Naive thymus-derived CD4-positive, alpha-beta T cell (primary cell): ENCODE measurements at places on chromosomes 5 and 9. TPM values are rescaled to one million over a fixed set of nuclear protein-coding genes. Genes with fewer than 3 reads are reported as not detected.

GRCh38 chr9:27520986-27521385, 3.1 kb upstream of the IFNK start:
- H3K27ac ChIP-seq: no peak overlapping the region
- H3K36me3 ChIP-seq: no peaks in the 10 kb centered on the region
- no peak for DNase-seq
- no peak overlapping the region for H3K4me3 ChIP-seq
- H3K27me3 ChIP-seq: no peaks in the 10 kb centered on the region

DNA sequence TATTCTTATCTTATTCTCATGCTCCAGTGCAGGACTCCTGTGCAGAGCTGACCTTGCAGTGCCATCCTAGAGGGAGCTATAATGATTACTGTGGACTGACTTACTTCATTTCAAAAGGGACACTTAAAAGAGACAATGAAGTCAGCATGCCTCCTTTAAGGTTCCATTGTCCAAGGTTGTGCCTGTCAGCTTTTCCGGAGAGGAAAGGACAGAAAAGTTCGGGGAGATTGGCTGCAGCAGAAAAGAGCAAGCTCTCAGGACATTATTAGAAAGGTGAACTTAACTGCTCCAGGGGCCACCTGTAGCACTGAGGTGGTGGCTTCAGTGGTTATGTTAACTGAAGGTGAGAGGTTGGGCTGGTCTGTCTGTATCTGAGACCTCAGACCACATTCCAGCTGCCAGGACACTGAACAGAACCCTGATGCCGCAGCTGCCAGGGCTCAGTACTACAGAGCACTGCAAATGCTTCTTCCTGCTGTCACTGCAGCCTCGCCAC, 112.9 kb downstream of the ST8SIA4 start:
- DNase-seq: no peak
- H3K4me1 ChIP-seq: no peaks in the 10 kb centered on the region
- no peak overlapping the region for H3K4me3 ChIP-seq
- H3K36me3 ChIP-seq: no peaks in the 10 kb centered on the region
- no peaks in the 10 kb centered on the region for H3K27me3 ChIP-seq

GRCh38 chr5:116442931-116443551, 131.6 kb downstream of the SEMA6A start:
- DNase-seq: no peak
- H3K27me3 ChIP-seq: no peaks in the 10 kb centered on the region
- no peak overlapping the region for H3K27ac ChIP-seq
- no peak overlapping the region for H3K4me3 ChIP-seq
- no peaks in the 10 kb centered on the region for H3K4me1 ChIP-seq

- H3K4me1 ChIP-seq: no peaks in the 10 kb centered on the region
- no peaks in the 10 kb centered on the region for H3K27me3 ChIP-seq
- no peak for DNase-seq
- no peak overlapping the region for H3K27ac ChIP-seq
Measured at GRCh38 chr5:10059556-10059955, 190.1 kb downstream of the ATPSCKMT start.

DNA sequence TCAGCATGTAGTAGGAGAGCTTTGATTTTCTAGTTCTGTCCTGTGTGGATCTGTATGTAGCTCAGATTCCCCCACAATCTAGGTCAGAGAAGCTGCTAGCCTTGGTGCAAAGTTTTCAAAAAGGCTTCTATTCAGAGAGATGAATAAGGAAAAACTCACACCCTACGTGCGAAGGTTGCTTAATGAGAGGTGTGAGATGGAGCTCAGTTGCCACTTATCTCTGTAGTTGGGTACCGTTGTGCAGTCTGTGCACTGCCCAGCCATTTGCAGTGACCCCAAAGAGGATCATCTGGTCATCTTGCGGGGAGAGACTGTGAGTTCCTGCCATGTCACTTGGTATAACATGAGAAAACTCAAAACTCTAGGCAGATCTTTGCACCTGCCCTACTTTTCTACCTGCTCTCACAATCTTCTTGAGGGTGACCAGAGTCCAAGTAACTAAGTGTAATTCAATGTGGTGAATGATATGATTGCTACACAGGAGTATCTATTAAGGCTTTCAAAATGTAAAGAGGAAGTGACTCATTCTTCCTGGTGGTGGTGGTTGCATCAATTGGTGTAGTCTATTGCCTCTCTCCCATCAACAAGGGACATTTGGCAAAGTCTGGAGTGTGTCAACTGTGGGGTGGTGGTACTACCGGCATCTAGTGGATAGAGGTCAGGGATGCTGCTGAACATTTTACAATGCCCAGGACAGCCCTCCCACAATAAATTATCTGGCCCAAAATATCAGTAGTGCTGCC, 65.2 kb downstream of the TMC1 start:
- H3K4me1 ChIP-seq: no peaks in the 10 kb centered on the region
- no peaks in the 10 kb centered on the region for H3K27me3 ChIP-seq
- no peak for DNase-seq
- H3K27ac ChIP-seq: no peak overlapping the region

DNA sequence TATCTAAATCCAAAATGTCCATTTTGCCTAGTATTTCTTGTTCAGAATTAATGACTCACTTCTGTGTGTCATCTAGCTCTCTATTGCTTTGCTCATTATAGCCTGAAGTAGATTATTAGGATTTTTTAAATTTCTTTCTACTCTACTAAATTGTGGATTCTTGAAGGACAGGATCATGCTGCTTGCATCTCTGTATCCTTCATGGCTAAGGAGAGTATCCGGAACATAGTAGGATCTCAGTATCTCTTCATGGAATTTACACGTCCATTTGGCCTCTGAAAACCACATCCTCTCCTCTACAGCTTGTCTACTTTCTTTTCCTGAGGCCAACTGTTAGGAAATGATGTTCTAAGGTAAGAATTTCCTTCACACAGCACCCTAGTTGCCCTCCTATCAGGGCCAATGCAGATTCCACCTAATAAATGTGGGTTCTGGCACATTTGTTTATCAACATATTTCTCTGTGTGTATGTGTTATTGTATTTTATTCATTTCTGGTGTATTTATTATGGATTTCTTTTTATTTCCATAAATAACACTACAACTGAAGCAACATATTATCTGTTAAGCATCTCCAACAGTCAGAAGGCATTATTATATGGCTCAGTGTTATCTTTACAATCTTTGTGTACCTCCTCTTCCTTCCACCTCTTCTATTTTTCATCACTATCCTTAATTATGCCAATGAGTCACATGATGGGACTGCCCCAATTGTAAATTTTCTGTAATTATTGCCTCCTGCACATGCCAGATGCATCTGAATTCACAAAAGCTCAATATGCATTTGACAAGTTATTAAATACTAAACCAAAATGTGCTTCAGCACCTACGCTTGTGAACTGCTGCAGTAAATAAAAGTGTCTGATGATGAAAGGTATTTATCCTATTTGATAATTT, 557.8 kb upstream of the TLE4 start:
- no peak overlapping the region for H3K27ac ChIP-seq
- H3K27me3 ChIP-seq: no peaks in the 10 kb centered on the region
- no peaks in the 10 kb centered on the region for H3K36me3 ChIP-seq
- DNase-seq: no peak
- H3K4me3 ChIP-seq: no peak overlapping the region
- H3K4me1 ChIP-seq: no peaks in the 10 kb centered on the region

GRCh38 chr5:145176041-145176440, 659.1 kb downstream of the PRELID2 start:
- no peak overlapping the region for H3K4me3 ChIP-seq
- no peaks in the 10 kb centered on the region for H3K27me3 ChIP-seq
- H3K27ac ChIP-seq: no peak overlapping the region
- no peaks in the 10 kb centered on the region for H3K4me1 ChIP-seq
- no peaks in the 10 kb centered on the region for H3K36me3 ChIP-seq

GRCh38 chr5:135428586-135428985, 18.6 kb downstream of the DCANP1 start:
- H3K27me3 ChIP-seq: no peaks in the 10 kb centered on the region
- H3K27ac ChIP-seq: no peak overlapping the region
- no peaks in the 10 kb centered on the region for H3K36me3 ChIP-seq
- H3K4me1 ChIP-seq: peaks cover 6% of the 10 kb centered on the region
- no peak for DNase-seq
- no peak overlapping the region for H3K4me3 ChIP-seq

GRCh38 chr9:100554935-100555401, 22.9 kb upstream of the CAVIN4 start:
- no peak overlapping the region for H3K4me3 ChIP-seq
- no peaks in the 10 kb centered on the region for H3K27me3 ChIP-seq
- H3K36me3 ChIP-seq: no peaks in the 10 kb centered on the region
- no peak overlapping the region for H3K27ac ChIP-seq
- no peak for DNase-seq

- H3K27me3 ChIP-seq: no peaks in the 10 kb centered on the region
- H3K4me3 ChIP-seq: no peak overlapping the region
- H3K27ac ChIP-seq: no peak overlapping the region
- H3K36me3 ChIP-seq: no peaks in the 10 kb centered on the region
Measured at GRCh38 chr9:95206143-95206542, 111.4 kb downstream of the FANCC start.

GRCh38 chr9:76374783-76375559, 19.3 kb downstream of the RFK start:
- H3K4me1 ChIP-seq: no peaks in the 10 kb centered on the region
- H3K27ac ChIP-seq: no peak overlapping the region
- DNase-seq: no peak
- no peaks in the 10 kb centered on the region for H3K36me3 ChIP-seq
- H3K4me3 ChIP-seq: no peak overlapping the region

DNA sequence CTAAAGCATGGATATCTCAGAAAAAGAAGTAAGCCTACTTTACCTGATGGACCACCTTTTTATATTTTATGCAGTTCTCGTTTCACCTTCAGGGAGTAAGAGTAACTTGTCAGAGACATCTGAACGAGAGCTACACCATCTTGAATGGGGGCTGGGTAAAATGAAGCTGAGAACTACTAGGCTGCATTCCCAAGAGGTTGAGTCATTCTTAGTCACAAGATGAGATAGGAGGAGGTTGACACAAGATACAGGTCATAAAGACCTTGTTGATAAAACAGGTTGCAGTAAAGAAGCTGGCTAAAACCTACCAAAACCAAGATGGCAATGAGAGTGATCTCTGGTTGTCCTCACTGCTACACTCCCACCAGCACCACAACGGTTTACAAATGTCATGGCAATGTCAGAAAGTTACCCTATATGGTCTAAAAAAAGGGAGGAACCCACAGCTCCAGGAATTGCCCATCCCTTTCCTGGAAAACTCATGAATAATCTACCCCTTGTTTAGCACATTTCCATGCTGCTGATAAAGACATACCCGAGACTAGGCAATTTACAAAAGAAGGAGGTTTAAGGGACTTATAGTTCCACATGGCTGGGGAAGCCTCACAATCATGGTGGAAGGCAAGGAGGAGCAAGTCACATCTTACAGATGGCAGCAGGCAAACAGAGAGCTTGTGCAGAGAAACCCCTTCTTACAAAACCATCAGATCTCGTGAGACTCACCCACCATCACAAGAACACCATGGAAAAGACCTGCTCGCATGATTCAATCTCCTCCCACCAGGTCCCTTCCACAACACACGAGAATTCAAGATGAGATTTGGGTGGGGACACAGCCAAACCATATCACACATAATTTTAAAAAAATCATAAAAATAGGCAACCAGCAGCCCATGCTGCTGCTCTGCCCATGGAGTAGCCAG, 62.5 kb downstream of the GIN1 start:
- H3K27me3 ChIP-seq: no peaks in the 10 kb centered on the region
- no peak for DNase-seq
- H3K36me3 ChIP-seq: no peaks in the 10 kb centered on the region
- no peak overlapping the region for H3K27ac ChIP-seq
- no peak overlapping the region for H3K4me3 ChIP-seq
- H3K4me1 ChIP-seq: no peaks in the 10 kb centered on the region

DNA sequence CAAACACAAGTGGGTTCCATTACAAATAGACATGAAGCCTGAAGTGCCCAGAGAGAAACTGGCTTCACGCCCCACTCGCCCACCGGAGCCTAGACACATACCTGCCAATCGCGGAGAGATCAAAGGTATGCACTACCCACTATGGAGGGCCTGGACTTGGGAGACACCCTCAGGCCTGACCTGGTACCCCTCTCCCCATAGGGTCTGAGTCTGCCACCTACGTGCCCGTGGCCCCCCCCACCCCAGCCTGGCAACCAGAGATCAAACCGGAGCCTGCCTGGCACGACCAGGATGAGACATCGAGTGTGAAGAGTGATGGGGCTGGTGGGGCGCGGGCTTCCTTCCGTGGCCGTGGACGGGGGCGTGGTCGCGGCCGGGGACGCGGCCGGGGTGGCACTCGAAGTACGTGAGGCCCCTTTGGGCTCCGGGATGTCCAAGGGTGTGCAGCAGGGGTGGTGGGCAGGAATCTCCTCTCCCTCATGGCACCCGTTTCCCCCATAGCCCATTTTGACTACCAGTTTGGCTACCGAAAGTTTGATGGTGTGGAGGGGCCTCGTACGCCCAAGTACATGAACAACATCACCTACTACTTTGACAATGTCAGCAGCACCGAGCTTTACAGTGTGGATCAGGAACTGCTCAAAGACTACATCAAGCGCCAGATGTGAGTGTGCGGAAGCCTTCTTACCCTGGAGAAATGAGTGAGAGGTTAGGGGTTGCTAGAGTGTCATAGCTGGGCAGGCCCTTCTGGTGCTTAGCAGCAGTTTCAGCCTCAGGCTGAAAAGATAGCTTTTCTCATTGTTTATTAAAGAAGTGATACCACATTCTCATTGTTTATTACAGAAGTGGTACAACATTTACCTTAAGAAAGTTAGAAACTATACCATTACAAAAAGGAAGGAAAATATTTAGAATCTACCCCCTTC, 38.7 kb downstream of the LARP1 start:
- H3K4me3 ChIP-seq: no peak overlapping the region
- H3K4me1 ChIP-seq: no peaks in the 10 kb centered on the region
- H3K36me3 ChIP-seq: peaks cover 13% of the 10 kb centered on the region
- DNase-seq: no peak
- no peak overlapping the region for H3K27ac ChIP-seq

DNA sequence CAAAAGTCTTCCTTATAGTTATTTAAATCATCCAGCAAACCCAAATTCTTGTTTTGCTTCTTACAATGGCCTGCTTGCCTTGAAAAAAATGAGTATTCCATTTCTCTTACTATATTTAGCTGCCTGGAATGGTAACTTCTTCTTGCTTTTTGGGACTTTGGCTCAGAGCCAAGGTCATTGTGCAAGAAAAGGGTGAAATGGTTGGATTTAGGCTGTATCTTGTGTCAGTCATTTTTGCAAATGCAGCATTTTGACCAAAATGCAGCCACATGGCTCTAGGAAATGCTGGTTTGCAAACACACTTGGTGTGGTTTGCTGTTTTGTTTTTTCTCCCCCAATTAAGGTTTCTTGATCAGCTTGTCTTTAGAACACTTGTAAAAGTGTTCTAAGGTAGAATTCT, 133.3 kb upstream of the ELL2 start:
- no peaks in the 10 kb centered on the region for H3K36me3 ChIP-seq
- no peak for DNase-seq
- no peak overlapping the region for H3K4me3 ChIP-seq

FIBCD1 gene
- total RNA-seq: not detected

WNT8A gene
- not detected for total RNA-seq

JAKMIP2 gene
- 0.88 TPM for total RNA-seq

SLC9A3 gene
- total RNA-seq: 1.5 TPM

VDAC1 gene
- 253 and 259 TPM in 2 replicates for total RNA-seq

GPR150 gene
- total RNA-seq: 1.5 TPM

RACK1 gene
- 2,322 TPM for total RNA-seq

IFNA13 gene
- total RNA-seq: not detected

CTNNA1 gene
- total RNA-seq: 37.4 and 40.8 TPM in 2 replicates

TYRP1 gene
- not detected for total RNA-seq

ADRB2 gene
- total RNA-seq: 1.1 TPM

TEK gene
- total RNA-seq: not detected

IL5 gene
- not detected for total RNA-seq
